ENCODE measurements at places on chromosomes 16 and 17.

- no peak for DNase-seq
Observed at GRCh38 chr16:73053364-73054124, 5.6 kb upstream of the ZFHX3 start.

DNA sequence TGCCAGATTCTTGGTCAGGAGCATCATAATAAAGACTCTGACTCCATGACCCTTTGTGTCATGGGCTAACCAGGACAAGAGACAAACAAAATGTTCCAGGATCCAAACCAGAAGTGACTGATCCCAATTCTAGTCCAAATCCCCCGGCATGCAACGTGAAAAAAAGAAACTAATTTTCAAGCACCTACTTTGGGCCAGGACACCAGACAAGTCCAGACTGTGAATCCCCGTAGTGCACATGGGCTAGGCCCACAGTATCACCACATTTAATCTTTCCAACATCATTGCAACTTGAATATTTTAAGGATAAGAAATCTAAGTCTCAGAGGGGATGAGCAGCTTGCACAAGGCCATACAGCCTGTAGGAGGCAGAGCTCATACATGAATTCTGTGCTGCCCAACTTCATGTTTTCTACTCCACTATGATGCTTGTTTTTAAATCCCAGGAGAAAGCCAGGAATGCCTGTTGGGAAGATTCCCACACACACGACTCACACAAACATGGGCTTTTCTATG is 365.7 kb downstream of the NPIPA8 start:
- DNase-seq = peak; percentile 7

GRCh38 chr17:34227707-34228106 is 27.4 kb upstream of the CCL2 start:
- DNase-seq = no peak

DNA sequence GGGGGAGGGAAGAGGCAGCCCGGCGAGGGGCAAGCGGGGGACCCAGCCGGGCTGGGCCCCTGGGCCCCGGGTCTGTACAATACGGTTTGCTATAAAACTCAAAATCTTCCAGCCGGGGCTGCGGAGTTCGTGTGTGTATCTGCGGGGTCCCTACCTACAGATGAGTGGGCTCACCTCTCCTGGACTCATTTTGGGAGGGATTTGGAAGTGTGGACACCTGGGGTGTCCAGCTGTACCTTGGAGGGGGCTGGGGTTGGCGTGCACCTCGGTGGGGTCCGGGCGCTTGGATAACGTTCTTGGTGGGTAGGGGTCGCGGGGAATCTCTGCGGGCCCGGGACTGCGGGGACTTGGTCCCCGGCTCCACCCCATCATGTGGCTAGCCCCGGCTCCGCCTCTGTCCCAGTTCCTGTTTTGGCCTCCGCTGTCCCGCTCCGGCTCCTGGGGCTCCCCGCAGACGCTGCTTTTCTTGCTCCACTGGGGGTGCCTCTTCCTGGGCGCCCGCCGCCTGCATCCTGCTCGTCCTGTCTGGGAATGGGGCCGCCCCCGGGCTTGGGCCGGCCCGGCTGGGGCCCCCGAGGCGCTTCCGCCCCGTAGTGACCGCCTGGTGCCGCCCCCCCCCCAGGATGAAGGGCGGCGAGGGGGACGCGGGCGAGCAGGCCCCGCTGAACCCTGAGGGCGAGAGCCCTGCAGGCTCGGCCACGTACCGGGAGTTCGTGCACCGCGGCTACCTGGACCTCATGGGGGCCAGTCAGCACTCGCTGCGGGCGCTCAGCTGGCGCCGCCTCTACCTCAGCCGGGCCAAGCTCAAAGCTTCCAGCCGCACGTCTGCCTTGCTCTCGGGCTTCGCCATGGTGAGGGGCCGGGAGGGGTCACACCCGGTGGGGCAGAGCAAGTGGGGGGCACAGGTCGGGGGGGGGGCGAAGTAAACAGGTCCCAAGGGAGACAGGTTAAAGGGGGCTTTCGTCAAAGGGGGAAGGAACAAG is at the start of gene ORAI3:
ORAI3 (plus strand) TSS at position 402 of the 983 bp plus-strand sequence; CDS start at position 624, 222 bp downstream.
- peak; percentile 43 for DNase-seq

- peak; percentile 17 for DNase-seq
Observed at GRCh38 chr16:86575754-86576557, 2.4 kb upstream of the FOXL1 start.

DNA sequence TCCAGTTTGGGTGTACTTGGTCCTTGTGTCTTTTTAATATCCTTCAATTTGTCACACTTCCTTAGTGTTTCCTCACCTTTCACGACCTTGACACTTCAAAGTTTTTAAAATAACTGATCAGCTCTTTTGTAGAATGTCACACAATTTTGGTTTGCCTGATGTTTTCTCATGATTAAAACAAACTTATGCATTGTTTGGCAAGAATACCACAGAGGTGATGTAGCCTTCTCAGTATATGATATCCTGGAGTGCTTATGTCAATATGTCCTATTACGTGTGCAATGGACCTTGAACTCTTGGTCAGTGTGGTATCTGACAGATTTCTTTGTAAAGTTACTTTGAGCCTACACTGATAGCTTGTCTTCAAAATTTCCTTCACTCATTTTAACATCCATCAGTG is 297.4 kb downstream of the CNTNAP4 start:
- peak; percentile 6 for DNase-seq

DNA sequence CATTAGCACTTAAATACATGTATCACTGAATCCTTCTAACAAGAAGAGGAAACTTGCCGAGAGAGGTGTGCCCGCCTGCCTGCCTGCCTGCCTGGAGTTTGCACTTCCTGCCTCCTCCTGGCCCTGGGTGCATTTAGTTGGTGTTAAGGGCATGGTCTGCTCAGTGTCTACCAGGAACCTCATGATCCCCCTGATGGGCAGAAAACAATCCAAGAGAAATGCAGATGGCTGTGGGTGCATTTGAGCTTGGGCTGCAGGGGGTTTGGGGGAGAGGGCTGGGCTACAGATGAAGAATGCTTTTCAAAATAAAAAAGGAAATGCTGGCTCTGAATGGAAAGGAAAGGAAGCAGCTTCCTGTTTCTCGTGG is 10.1 kb downstream of the KSR1 start:
- no peak for DNase-seq

DNA sequence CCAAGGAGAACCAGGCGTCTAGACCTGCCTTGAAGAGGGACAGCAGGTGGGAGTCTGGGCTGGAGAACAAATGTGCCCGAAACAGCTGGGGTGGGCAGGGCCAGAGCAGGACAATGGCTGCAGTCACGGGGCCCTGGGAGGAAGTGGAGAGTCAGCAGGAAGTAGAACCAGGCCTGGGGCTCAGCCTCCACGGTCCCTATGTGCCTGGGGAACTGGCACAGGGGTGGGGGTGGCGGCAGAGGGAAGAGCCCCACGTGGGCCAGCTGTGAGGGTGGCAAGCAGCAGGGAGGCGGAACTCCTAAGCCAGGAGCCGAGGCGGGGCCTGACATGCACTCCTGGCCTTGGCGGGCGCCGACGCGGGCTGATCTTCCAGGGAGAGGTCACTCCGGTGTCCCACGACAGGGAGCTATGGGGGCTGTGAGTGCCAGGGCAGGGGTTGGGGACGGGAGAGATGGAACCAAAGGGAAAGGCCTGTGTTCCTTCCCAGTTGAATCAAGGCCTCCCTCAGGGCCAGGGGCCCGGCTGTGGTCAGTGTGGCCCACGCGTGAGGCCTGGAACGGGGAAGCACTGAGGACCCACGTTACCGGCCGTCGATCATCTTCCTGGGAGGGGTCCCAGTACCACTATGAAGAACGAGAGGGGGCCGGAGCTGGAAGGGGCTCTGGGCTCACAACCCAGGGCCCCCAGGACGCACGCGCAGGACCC is 42.7 kb downstream of the TIMM22 start:
- no peak for DNase-seq

DNA sequence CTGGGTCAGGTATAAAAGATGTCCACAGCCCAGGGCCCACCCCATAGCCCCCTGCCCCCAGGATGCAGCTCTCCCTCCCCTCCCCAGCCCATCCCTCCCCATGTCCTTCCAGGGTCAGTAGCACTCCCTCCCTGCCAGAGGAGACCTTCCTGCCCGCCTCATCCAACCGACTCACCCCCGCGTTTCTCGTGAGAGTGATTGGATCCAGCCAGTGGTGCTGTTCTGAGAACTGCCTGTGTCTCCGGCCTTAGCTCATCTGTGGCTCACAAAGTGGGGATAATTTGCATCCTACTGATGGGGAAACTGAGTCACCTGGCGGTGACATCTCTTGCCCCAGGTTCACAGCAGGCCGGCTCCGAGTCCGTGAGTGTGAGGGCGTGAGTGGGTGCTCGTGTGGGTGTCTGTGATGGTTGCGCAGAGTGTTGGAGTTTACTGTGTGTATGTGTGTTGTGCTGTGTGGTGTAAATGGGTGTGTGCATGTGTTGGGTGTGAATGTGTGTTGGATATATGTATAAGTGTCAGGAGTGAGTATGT is 90.7 kb upstream of the GSE1 start:
- no peak for DNase-seq

DNA sequence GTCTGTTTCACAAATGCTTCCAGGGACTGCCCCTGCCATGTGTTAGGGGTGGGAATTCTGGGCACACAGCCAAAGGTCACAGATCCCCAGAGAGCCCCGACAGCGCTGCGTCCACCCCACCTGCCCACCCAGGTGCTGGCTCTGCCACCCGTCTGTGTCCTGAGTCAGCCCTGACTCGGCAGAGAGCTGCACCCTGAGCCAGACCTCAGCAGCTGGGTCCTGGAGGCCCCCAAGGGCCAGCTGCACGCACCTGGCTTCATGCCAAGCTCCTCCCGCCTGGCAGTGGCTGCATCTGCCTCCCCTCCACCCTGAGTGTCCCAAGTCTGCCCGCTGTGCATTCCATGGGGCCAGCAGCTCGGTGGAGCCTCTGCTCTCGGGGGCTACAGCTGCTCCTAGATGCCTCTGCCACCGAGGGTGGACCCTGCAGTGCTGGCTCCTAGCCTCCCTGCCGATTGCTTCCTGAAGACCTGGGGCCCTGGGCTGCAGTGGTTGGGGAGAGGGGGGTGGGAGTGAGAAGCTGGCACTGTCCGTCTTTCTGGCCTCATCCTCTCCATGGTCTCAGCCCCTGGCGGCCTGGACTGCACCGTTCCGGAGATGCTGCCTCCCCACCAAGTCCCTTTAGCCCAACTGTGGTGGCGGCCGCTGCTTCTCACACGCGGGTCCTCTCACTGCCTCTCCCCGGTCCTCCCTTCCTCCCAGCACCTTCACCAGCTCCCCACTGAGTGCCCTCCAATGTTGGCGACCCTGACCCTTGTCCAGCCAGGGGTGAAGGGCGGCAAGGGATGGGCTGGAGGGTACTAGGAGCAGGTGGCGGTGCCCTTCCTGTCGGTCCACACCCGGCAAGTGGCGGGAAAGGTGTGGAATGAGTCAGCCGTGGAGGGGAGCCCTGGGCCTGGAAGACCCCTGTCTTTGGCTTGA is 3.0 kb downstream of the SECTM1 start:
- peak; percentile 97 for DNase-seq

- DNase-seq = no peak
Observed at GRCh38 chr17:57102122-57102521, 17.1 kb downstream of the AKAP1 start.

GRCh38 chr16:56823081-56823733 is 41.8 kb upstream of the SLC12A3 start:
- no peak for DNase-seq

GRCh38 chr17:77427391-77427991 is 286.7 kb downstream of the SEC14L1 start:
- no peak for DNase-seq

GRCh38 chr17:72192800-72193192 is 72.0 kb downstream of the SOX9 start:
- DNase-seq = no peak

DNA sequence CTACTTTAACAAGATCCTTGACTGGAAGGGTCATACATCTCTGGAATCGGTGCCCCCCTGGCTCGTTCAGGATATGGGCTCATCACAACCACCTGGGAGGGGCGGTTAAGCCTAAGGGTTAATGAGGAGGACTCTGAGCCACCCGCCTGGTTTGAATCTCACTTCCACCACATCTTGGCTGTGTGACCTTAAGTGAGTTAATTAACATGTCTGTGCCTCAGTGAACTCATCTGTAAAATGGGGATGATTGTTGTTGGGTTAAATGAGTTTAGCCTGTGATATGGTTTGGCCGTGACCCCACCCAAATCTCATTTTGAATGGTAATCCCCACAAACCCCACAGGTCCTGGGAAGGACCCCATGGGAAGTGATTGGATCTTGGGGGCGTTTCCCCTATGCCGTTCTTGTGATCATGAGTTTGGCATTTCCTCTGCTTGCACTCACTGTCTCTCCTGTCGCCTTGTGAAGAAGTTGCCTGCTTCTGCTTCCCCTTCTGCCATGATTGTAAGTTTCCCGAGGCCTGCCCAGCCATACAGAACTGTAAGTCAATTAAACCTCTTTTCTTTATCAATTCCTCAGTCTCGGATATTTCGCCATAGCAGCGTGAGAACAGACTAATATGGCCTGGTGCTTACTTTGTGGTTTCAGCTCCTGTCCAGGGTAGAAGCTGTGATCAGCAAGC is 214.0 kb upstream of the CIBAR2 start:
- DNase-seq = no peak

DNA sequence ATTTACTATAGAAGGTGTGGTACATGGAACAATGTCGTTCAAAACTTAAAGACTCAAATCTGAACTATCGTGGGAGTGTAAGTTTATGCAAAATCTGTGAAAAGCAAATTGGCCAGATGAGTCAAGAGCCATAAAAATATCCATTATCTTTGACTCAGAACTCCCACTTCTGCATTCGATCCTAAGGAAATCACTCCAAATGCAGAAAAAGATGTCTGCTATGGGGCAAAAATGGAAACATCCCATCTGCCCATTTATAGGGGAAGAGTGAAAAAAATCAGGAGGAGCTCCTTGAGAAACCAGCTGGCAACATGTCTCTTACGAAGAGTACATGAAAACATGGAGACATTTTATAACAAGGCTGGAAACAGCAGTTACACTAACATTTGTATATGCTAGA is 43.6 kb upstream of the CCDC182 start:
- no peak for DNase-seq

- peak; percentile 65 for DNase-seq
Observed at GRCh38 chr16:12518241-12519175, 285.2 kb downstream of the CPPED1 start.

GRCh38 chr17:17141860-17142552 is 64.1 kb downstream of the PLD6 start:
- DNase-seq = no peak
